Effector CD4-positive, alpha-beta T cell (primary cell): ENCODE measurements at places on chromosomes 11 and 22.

DNA sequence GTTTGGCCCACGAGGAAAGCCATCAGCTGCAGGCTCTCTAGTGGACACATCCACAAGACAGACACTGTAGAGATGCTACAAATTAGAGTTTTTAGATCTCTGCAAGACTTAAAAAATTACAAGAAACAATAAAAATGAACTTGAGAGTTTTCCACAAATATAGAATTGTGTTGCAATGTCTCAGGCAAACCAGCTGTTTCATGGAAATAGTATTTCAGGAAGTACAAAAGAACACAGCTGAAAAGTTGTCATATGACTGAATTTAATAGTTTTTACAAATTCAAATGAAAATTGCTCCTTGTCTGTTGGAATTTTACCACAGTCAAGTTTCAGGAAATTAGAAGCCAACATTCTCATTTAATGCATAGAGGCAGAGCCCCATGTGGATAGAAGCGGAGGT, 184.5 kb upstream of the PITPNB start:
- DNase-seq: no peak

- DNase-seq: no peak
Observed at GRCh38 chr22:20024650-20025397, 3.9 kb downstream of the TANGO2 start.

DNA sequence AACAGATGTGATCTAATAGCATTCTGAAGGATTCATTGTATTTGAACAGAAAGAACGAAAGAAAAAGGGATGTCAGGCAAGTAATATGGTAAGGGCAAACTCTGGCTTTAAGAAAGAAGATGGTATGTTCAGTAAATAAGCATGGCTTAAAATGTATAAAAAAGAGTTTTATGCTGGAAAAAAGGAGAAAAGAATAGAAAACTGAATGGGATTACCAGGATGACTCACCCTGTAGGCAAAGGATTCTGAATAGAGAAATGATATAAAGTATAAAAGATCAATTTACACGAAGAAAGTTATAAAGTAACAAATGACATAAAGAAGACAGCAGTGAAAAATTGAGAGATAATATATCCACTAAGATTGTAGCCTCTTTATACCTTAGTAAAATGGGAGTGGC, 4.5 kb downstream of the CCDC82 start:
- no peak for DNase-seq

DNA sequence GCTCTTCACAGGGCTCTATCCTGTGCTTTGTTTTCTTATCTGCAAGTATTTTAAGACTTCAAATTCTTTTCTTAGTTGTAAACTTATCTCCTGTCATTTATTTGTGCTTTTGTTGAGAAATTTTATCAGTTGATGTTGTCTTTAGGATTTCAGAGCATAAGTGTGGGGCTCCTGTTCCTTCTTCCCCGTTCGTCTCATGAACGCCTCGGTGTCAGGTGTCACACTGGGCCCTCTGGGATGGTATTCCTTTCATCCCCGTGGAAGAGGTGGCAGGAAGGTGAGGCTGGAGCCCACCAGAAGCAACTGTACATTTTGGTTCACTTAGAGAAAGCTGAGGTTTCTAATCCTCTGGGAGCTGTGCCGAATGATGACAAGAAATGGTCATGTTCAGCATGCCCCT, 17.9 kb downstream of the NADSYN1 start:
- DNase-seq: no peak

GRCh38 chr11:59415111-59415510, 11.1 kb downstream of the OR5A2 start:
- no peak for DNase-seq

DNA sequence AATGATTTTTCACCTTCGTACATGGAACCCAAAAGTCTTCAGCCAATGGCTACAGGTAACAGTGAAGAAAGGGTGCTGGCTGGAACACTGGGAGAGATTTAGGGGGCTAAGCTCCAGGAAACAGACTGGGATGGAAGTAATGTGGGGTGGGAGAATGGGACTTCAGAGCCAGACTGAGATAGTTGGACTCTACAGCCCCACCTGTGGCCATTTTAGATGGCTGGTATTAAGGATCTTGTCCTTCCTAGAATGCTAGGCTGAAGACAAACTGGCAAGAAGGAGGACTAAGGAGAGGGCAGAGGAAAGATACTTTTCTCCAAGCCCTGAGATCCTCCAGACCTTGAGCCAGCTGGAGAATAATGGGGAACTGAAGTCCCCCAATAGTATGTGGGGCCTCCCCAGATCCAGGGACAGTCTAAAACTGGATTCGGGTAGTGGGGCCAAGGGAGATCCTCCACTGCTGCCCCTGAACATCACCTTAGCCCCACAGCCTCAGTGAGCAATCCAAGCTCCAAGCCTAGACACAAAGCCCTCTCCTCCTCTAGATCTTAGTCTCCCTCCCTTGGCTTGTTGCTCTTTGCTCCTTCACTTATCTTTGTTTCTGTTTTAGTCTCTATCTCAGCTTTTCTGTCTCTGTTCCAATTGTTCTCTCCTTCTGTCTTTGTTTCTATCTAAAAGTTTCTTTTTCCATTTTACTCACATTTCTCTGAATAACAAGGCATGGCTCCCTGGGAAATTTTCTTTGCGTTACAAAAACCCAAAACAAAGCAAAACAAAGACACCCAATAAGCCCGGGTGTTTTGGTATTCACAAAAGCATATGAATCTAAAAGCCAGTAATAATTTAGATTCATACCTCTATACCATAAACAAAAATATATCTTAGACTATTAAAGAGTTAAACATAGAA, 16.2 kb upstream of the RRAS2 start:
- DNase-seq: no peak

DNA sequence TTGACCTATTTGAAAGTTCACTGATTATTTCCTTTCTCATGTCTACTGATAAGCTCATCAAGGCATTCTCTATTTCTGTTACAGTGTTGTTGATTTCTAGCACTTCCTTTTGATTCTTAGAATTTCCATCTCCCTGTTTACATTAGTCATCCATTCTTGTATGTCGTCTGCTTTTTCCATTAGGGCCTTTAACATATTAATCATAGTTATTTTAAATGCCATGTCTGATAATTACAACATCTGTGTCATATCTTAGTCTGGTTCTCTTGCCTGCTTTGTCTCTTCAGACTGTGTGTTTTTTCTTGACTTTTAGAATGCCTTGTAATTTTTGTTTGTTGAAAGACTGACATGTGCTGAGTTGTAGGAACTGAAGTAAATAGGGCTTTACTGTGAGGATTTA, 602.1 kb downstream of the SOX6 start:
- DNase-seq: no peak

- DNase-seq: no peak
Observed at GRCh38 chr11:101478587-101479369, 105.0 kb downstream of the TRPC6 start.

- DNase-seq: no peak
Observed at GRCh38 chr11:21567645-21568290, 625.1 kb upstream of the ANO5 start.

- no peak for DNase-seq
Observed at GRCh38 chr11:85918910-85919794, 64.0 kb downstream of the CCDC83 start.

DNA sequence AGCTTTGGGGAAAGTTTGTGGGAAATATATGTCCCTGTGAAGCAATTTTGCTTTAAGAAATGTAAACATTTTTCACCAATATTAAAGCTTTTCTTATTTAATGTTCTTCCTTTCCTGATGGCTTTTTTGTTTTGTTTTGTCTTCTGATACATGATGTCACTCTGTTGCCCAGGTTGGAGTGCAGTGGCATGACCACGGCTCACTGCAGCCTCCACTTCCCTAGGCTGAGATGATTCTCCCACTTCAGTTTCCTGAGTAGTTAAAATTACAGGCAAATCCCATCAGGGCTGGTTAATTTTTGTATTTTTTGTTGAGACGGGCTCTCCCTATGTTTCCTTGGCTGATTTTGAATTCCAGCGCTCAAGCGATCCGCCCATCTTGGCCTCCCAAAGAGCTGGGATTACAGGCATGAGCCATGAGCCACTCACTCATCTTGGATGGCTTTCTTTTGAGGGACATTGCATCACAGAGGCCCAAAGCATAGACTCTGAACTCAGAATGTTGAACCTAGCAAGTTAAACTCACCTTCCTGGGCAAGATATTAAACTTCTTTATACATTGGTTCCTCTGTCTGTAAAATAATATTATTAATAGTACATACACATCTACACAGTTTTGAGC, 651 bp upstream of the CARD16 start:
- no peak for DNase-seq

DNA sequence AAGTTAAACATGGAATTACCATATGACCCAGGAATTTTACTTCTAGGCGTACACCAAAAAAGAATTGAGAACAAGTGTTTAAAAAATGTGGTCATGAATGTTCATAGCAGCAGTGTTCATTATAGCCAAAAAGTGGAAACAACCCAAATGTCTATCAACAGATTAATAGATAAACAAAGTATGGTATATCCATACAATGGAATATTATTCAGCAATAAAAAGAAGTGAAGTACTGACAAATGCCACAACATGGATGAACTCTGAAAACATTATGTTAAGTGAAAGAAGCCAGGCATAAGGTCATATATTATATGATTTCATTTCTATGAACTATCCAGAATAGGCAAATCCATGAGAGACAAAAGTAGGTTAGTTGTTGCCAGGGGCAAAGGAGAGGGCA, 141.7 kb upstream of the NAV2 start:
- DNase-seq: no peak

DNA sequence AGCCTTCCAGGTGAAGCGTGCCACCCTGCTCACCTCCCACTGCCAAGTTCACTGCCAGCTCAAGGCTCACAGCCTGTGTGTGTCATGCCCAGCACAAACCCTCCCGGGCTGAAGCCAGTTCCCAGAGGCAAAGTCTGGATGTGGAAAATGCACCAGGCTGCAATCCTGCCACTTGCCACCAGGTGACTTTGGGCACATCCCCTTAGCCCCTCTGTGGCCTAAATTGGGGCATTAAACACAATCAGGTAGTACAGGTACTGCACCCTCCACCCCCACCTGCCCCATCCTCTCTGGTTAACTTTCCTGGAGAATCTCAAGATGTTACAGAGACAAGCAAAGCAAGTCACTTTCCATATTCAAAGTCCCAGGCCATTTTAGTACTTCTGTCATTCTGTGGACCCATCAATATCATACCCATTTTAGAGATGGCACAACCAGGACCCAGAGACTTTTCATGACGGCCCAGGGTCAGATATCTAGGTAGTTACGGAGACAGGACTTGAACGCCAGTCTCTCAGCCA, 1.8 kb upstream of the RASD2 start:
- DNase-seq: no peak

DNA sequence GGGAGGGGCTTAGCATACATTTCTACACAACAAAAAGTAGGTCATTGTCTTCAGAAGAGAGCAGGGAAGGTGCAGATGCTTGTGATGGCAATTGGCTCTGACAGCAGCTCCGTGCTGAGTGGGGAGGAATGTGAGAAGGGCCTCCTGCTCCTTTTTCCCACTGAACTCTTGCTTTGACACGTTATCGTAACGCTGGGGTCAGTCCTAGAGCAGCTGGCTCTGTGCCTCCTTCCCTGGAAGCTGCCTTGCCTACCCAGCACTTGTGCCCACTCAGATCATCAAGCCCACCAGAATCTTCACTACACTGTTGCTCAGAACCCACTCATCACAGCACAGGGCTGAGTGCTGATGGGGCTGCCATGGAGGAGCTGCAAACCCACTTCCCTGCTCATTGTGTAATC, 14.9 kb upstream of the NAV2 start:
- DNase-seq: no peak

DNA sequence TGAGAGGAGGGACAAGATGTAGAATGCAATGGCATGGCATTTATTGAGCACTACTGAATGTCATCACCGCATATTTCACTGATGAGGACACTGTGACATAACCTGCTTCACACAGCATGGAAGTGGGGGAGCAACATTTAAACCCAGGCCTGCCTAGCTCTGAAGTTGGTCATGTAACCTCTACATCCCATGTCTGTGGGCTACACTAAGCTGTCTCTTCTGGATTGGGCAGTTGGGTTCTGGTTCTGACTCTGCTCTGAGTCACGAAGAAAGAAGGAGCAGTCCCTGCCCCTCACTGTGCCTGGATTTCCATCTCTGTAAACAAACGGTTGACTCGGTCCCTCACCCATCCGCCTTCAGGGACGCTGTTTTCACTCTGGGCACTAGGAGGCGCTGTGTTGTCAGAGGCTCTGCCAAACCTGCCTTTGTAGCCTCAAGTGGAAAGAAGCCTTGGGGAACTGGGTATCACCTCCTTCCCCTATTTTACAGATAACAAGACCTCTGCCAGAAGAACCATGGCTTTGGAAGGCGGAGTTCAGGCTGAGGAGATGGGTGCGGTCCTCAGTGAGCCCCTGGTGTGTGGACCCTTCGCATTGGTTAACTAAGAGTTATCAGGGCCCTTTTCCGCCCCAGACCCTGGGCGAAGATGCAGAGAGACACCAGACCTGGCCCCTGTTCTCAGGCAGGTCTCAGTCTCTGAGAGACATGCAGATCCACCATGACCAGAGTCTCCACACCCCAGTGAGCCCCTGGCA, 12.7 kb upstream of the ARHGEF17 start:
- DNase-seq: peak; percentile 60

- no peak for DNase-seq
Observed at GRCh38 chr22:38981005-38981991, 849 bp upstream of the APOBEC3B start.

GRCh38 chr11:67645521-67646461, 4.7 kb downstream of the ACY3 start:
- no peak for DNase-seq

DNA sequence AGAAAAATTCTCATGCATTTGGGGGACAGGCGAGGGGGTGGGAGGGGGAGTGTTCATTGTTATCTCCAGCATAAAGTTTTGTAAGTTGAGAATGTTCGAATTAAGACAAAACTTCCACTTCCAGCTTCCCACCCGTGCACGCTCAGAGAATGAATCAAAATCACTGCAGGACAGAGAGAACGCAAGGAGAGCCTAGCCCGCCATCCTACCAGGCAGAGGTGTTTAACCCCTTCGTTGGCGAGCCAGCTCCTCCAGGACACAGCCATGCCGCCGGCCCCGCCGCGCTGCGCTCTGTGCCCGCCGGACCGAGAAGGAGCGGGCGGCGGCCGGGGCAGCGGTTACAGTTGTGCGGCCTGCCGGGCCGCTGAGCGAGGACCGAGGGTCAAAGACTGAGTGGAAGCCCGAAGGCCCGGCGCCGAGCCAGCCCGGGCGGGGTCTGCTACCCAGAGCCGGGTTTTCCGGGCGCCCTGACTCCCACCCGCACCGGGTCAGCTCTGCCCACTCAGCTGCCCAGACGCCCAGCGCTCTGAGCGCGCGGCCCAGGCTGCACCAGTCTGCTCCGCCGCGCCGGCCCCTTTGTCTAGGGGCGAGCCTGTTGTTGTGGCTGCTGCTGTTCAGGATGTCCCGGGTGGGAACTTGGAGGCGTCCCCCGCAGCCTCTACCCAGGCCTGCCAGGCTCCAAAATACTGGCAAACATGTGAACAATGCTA, at the start of gene NOX4:
Gene NOX4, minus strand, starts transcription at position 395 of the 710 bp plus-strand sequence. Its CDS starts 129 bp downstream, at position 266.
- no peak for DNase-seq

DNA sequence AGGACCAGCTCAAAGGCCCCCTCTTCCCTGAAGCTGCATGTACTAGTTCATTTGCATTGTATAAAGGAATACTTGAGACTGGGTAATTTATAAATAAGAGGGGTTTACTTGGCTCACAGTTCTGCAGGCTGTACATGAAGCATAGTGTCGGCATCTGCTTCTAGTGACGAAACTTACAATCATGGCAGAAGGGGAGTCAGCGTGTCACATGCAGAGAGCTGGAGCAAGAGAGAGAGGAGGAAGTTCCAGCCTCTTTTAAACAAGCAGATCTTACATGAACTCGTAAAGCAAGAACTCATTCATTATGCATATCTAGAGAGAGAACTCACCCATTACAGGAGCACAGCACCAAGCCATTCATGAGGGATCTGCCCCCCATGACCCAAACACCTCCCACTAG, 7.1 kb upstream of the HMGXB4 start:
- no peak for DNase-seq

- no peak for DNase-seq
Observed at GRCh38 chr22:25386538-25386884, 167.1 kb downstream of the CRYBB2 start.
